ENCODE measurements at places on chromosomes 7 and 10.

DNA sequence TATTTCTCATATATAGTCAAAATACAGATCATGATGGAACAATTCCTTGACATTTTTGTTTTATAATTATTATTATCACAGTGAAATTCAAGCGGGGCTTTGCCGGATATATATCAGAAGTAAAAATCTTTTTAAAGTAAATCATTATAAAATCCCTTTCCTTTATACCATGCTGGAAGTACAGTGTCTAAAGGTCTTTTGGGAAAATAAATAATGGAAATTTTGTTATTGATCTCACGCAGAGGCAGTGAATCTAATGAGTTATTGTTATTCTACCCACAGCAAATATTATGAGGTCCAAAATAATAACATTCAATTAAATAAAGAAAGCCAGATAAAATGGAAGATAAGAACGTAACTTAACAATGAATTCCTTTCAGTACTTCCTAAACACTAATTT is 33.8 kb downstream of the GFRA1 start:
- no peak for DNase-seq

- no peak for DNase-seq
Observed at GRCh38 chr7:85239109-85239508, 52.3 kb upstream of the SEMA3D start.

DNA sequence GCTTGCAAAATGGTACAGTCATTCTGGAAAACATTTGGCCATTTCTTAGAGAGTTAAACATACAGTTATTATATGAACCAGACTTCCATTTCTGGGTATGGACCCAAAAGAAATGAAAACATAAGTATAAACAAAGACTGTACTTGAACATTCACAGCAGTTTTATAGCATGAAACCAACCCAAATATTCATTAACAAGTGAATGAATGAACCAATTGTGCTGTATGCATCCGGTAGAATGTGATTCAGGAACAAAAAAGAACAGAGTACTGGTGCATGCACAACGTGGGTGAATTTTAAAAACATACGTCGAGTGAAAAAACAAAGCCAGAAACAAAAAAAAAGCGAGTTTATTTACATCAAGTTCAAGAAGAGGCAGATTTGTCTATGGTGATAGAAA is 1085.8 kb upstream of the AUTS2 start:
- DNase-seq, result no peak

GRCh38 chr7:151226560-151226874 is 488 bp downstream of the ABCF2 start:
- no peak for DNase-seq

GRCh38 chr10:15518250-15518649 is 147.2 kb upstream of the FAM171A1 start:
- DNase-seq, result no peak

- DNase-seq, result peak; percentile 14
Observed at GRCh38 chr10:11810313-11810766, 12.8 kb upstream of the PROSER2 start.
